Hippocampal formation (tissue), 2 donors: ENCODE measurements at places on chromosomes 7 and 10.

DNA sequence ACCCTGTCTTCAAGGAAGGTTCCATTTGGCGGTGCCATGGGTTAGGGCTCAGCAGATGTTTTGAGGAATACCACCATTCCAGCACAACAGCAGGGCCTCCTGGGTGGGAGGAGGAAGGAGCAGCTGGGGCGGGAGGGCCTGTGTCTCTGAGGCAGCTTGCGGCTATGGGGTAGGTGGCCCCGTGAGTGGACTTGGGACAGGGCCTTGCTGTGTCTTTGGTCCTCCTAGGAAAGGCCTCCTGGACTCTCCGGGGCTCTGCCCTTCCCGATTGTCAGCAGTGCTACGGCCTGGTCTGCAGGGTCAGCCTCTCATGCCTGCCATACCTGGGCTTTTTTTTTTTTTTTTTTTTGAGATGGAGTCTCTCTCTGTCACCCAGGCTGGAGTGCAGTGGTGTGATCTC lies 96.7 kb downstream of the PAXIP1 start:
- DNase-seq, result no peak

- no peak for DNase-seq
Measured at GRCh38 chr10:77949167-77949566, 22.6 kb upstream of the DLG5 start.

DNA sequence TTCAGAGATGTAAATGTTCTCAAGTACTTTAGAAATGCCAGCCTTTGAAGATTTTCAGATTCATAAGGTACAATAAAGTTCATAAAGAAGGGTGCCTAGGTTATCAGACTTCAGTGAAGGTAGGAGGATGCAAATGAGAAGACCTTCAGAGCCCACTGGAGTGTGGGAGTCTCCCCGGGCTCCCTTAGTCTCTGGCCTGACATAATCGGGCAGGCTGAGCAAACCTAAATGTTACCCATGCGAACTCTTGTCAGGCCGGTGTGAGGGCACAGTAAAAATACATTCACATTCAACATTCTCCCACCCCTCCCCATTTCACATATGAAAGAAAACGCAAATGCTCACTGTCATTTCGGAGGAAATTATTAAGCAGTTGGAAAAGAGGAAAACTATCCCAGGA lies 102.6 kb upstream of the FEZF1 start:
- no peak for DNase-seq

DNA sequence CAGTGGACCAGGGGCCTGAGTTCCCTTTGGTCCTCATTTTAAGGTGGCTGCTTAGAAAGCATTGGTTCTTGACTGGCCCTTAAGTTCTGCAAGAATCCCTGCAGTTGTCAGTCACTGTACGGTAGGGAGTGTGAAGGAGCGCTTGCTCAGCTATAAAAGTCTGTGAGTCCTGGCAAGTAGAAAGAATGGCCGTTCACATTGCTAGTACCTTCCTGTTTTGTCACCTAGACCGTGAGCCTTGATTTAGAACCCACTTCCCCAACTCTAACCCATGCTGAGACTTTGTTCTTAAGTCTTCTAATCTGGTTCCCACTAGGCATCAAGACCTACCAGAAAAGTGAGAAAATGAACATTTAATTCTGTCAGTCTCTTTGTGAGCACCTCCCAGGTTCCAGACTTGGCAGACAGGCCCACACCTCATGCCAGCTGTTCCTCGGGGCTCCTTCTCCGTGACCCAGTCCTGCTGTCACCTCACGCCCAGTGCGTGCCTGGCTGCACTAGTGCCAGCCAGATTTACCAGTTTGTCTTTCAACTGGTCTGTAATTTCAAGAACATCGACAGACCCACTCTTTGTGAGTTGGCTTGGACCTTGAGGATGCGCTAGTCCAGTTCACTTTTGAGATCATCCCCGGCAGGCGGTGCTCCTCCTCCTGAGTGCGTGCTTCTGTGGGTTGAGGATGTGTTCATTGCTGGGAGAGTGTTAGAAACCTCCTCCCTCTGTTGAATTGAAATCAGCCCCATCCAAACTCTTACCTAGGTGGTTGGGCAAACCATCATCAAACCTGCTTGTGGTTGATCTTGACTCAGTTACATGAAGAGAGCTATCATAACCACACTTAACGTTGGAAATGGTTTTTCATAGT lies 78.5 kb downstream of the SHH start:
- no peak for DNase-seq

- DNase-seq, result no peak
Measured at GRCh38 chr7:155985518-155986250, 173.4 kb upstream of the SHH start.
